NCI-H510A (cell line): ENCODE measurements at places on chromosomes 2 and 18.

DNA sequence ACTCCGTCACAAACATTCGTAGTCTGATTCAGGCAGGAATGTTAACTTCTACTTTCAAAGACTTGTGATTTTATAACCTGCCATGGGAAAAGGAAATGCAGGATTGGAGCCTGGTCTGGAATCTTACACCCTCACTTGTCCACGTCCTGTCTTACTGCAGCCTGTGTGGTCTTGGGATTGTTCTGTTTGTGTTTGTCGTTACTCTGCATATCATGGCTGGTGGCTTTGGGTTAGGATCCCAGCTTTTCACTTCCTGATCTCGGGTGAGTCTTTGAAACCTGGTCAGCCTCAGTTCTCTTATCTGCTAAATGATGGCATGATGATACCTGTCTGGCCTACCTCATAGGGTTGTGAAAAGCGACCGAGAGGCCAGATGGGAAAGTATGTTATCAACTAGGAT lies 34.6 kb downstream of the SH3BP4 start:
- no peak for DNase-seq

DNA sequence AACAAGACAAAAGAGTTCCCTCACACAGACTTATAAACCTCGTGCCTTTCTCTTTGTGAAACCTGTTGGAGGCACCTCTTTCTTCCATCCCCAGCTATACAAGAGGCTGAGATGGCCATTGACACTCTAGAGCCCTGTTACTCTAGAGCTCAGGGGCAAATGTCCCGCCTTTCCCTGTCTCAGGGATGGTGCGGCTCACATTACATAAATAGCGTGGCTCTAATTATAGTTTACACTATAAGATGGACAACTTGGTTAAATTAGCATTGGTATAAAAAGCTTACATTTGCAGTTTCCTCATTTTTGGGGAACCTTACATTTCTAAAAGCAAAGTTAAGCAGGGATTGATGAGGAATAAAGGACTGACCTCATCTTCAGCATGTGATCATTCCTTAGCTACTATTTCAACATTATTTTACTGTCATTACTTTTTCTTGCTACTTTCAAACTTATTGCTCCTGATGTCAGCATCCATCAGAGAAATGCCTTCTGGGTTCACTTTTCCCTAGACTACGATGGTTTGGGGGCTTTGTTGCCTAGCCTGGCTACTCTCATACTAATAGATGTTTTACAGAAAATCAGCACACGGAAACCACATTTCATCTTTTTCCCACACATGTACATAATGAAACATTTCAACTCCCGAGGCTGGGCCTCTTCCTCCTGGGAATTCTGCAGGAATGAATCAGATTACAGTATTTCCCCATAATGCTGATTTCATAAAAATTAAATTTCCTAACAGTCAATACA lies 40.4 kb downstream of the FTCDNL1 start:
- DNase-seq = no peak

DNA sequence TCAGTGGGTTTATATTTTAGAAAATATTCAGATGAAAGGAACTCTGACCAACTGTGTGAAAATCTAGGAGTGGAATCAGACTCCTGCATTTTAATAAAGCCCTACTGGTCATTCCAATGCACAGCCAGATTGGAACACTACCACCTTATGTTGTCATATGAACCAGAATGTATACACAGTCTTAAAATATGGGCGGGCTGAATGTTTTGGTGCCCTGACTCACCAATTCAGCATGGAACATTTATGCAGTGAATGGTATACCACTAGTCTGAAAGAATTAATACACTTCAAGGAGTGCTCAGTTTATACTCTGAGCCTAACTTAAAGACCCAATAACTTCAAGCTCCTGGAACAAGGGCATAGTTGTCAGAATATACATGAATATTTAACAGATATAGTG lies 280.9 kb upstream of the TCF4 start:
- no peak for DNase-seq

GRCh38 chr2:239321596-239322415 lies 79.0 kb downstream of the HDAC4 start:
- no peak for DNase-seq

- DNase-seq = no peak
Measured at GRCh38 chr2:106063181-106063580, 130.9 kb downstream of the UXS1 start.
